ENCODE measurements at places on chromosomes 4 and X.

GRCh38 chrX:129953334-129953648 lies 29.1 kb upstream of the BCORL1 start:
- DNase-seq = no peak
- no peak overlapping the region for H3K27ac ChIP-seq
- no peaks in the 10 kb centered on the region for H3K4me1 ChIP-seq
- H3K4me3 ChIP-seq = no peak overlapping the region
- no peaks in the 10 kb centered on the region for H3K36me3 ChIP-seq
- H3K27me3 ChIP-seq = peaks cover 34% of the 10 kb centered on the region

- no peak overlapping the region for H3K4me3 ChIP-seq
- H3K27me3 ChIP-seq = no peaks in the 10 kb centered on the region
- H3K36me3 ChIP-seq = no peaks in the 10 kb centered on the region
- no peak overlapping the region for H3K27ac ChIP-seq
- peaks cover 11% of the 10 kb centered on the region for H3K4me1 ChIP-seq
Observed at GRCh38 chr4:159398236-159398638, 295.4 kb downstream of the RAPGEF2 start.

DNA sequence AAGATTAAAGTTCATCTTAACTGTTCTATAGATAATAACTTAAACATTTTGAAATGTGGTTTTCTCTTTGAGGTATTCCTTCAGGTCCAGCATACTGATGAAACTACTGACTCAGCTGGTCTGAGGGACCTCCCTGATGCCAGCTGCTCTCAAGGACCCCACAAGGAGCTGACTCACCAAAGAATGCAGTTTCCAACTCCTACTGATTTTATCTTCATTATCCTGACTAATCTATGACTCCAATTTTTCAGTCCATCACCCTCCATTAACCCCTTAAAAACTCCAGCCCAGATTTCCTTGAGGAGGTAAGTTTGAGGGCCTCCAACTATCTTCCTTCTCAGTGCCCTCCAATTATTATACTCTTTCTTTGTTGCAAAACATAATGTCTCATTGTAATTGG lies 1.4 kb upstream of the UGT2B4 start:
- no peaks in the 10 kb centered on the region for H3K4me1 ChIP-seq
- peaks cover 48% of the 10 kb centered on the region for H3K27me3 ChIP-seq
- no peaks in the 10 kb centered on the region for H3K36me3 ChIP-seq
- no peak overlapping the region for H3K4me3 ChIP-seq

GRCh38 chr4:47167081-47168035 lies 136.0 kb downstream of the GABRB1 start:
- H3K27ac ChIP-seq = no peak overlapping the region
- H3K4me1 ChIP-seq = no peaks in the 10 kb centered on the region
- no peaks in the 10 kb centered on the region for H3K36me3 ChIP-seq
- H3K27me3 ChIP-seq = peaks cover 86% of the 10 kb centered on the region
- no peak overlapping the region for H3K4me3 ChIP-seq

- H3K36me3 ChIP-seq = no peaks in the 10 kb centered on the region
- H3K4me3 ChIP-seq = peak overlapping the region; percentile 38
- H3K27ac ChIP-seq = peak overlapping the region; percentile 13
- H3K27me3 ChIP-seq = no peaks in the 10 kb centered on the region
- peaks cover 47% of the 10 kb centered on the region for H3K4me1 ChIP-seq
Observed at GRCh38 chr4:165580351-165580905, 201.6 kb downstream of the CPE start.

DNA sequence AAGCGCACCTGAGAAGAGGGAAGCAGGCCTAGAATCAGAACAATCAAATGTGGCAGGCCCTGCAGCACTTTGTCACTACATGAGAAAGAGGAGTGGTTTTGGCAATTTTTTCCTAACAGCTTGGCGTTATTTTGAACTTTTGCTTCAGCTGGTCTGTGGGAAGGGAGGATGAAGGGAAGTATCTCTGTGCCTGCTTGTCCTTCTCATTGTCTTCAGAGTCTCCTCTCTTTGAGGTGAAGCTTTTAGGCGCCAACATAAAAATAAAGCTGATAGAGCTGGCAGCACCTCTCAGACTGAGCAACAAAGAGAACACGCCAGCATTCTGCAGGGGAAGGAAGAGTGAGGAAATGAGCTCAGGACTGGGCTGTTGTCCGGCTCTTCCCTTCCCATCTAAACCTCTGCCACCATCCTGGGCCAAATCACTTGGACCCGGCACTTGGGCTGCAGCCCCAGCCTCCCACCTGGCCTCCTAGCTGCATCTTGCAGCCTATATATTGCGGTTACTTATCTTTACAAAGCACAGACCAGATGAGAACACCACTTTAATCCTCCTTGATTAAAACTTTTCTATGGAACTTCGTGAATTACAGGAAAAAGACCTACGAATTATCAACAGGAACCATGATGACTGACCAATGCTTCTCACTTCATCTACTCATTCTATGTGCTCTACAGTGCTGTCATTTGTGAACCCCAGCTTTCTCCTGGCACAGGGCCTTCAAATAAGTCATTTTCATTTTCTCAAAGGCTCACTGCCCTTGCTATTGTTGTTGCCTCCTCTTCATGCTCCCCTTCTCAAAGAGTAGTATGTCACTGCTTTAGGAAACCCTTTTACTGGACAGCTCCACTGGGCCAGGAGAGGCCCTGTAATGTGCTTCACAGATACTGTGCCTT lies 476.4 kb upstream of the HS3ST1 start:
- no peak overlapping the region for H3K4me3 ChIP-seq
- no peak overlapping the region for H3K27ac ChIP-seq
- H3K27me3 ChIP-seq = no peaks in the 10 kb centered on the region
- H3K4me1 ChIP-seq = peaks cover 5% of the 10 kb centered on the region
- H3K36me3 ChIP-seq = no peaks in the 10 kb centered on the region

DNA sequence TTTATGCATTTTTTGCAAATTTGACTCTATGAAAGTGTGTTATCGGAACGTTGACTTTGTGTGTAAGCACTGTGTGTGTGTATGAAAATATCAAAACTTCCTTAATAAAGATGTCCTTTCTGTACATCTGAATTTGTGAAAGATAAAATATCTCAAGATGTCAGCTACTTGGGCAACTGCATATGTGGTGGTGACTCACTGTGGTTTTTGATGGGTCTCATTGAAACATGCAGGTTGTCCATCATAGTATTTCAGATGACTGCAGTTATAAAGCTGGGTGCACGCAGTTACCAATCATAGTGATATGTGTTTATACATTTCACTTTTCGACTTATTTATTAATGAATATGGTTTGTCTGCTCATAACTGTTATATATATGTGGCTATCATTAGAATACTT lies 19.7 kb upstream of the BBS12 start:
- no peaks in the 10 kb centered on the region for H3K27me3 ChIP-seq
- H3K36me3 ChIP-seq = peaks cover 11% of the 10 kb centered on the region

DNA sequence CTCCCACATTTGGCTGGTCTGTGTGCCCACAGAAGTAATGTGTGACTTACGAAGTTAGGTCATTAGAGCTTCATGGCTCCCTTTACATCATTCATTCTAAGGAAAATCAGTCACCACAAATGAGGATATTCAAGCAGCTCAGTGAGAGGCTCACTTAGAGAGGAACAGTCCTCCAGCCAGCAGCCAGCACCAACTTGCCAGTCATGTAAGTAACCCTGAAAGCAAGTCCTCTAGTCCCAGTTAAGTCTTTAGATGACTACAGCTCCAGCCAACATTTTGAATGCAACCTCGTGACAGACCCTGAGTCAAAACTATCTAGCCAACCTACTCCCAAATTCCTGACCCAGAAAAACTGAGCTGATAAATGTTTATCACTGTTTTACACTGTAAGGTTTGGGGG lies 71.3 kb downstream of the LRBA start:
- H3K27ac ChIP-seq = no peak overlapping the region
- no peak for DNase-seq
- H3K27me3 ChIP-seq = no peaks in the 10 kb centered on the region
- no peaks in the 10 kb centered on the region for H3K36me3 ChIP-seq
- peaks cover 13% of the 10 kb centered on the region for H3K4me1 ChIP-seq

GRCh38 chrX:74892561-74892960 lies 32.7 kb downstream of the NEXMIF start:
- H3K36me3 ChIP-seq = no peaks in the 10 kb centered on the region
- H3K4me1 ChIP-seq = no peaks in the 10 kb centered on the region
- no peak overlapping the region for H3K27ac ChIP-seq
- no peak overlapping the region for H3K4me3 ChIP-seq
- H3K27me3 ChIP-seq = peaks cover 25% of the 10 kb centered on the region

DNA sequence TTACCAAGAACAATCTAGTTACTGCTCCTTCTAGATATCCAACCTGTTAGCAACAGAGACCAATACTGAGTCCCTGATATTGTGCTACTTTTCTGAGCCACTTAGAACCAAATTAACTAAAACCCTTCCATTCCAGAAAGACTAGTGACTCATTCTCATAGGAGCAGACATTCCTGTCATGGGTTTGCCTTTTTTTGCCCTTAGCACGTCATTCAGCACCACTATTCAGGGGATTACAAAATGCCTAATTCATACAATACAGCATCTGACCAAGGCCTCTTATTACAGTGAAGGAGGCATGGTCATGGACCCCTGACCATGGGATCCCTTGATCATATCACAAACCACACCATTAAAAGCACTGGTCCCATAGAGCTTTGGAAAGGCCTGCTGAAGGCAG lies 123.8 kb upstream of the CXCL13 start:
- peak overlapping the region; percentile 61 for H3K27ac ChIP-seq
- no peaks in the 10 kb centered on the region for H3K36me3 ChIP-seq
- peak; percentile 50 for DNase-seq
- no peak overlapping the region for H3K4me3 ChIP-seq
- no peaks in the 10 kb centered on the region for H3K27me3 ChIP-seq
- H3K4me1 ChIP-seq = peaks cover 20% of the 10 kb centered on the region

- peaks cover 35% of the 10 kb centered on the region for H3K36me3 ChIP-seq
- H3K27me3 ChIP-seq = peaks cover 82% of the 10 kb centered on the region
- no peaks in the 10 kb centered on the region for H3K4me1 ChIP-seq
- DNase-seq = no peak
- no peak overlapping the region for H3K27ac ChIP-seq
Observed at GRCh38 chrX:111169141-111169540, 73.2 kb downstream of the PAK3 start.

DNA sequence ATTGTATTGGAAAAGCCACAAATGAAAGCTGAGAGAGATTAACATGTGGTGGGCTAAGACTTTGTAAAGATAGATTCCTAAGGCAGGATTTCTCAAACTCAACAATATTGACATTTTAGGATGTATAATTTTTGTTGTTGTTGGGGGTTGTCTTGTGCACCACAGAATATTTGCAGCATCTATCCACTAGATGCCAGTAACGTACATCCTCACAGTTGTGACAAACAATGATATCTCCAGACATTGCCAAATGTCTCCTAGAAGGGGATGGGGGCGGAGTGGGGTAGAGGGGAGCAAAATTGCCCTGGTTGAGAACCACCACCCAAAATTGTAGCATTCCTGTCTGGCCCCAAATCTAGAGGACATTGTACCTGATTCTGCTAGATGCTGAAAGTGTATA lies 14.7 kb upstream of the CBR4 start:
- H3K4me3 ChIP-seq = no peak overlapping the region
- H3K4me1 ChIP-seq = no peaks in the 10 kb centered on the region
- H3K36me3 ChIP-seq = no peaks in the 10 kb centered on the region
- peak; percentile 51 for DNase-seq
- no peaks in the 10 kb centered on the region for H3K27me3 ChIP-seq

GRCh38 chr4:117831060-117831683 lies 203.1 kb upstream of the NDST3 start:
- H3K27ac ChIP-seq = no peak overlapping the region
- H3K4me3 ChIP-seq = no peak overlapping the region
- no peaks in the 10 kb centered on the region for H3K4me1 ChIP-seq
- H3K36me3 ChIP-seq = no peaks in the 10 kb centered on the region

GRCh38 chrX:10280071-10280470 lies 123.3 kb downstream of the CLCN4 start:
- H3K27ac ChIP-seq = no peak overlapping the region
- DNase-seq = no peak
- peaks cover 15% of the 10 kb centered on the region for H3K27me3 ChIP-seq

- H3K4me3 ChIP-seq = no peak overlapping the region
- no peaks in the 10 kb centered on the region for H3K36me3 ChIP-seq
- DNase-seq = no peak
- H3K27me3 ChIP-seq = peaks cover 80% of the 10 kb centered on the region
- H3K4me1 ChIP-seq = no peaks in the 10 kb centered on the region
Observed at GRCh38 chrX:112834031-112834845, 6.4 kb downstream of the AMOT start.

DNA sequence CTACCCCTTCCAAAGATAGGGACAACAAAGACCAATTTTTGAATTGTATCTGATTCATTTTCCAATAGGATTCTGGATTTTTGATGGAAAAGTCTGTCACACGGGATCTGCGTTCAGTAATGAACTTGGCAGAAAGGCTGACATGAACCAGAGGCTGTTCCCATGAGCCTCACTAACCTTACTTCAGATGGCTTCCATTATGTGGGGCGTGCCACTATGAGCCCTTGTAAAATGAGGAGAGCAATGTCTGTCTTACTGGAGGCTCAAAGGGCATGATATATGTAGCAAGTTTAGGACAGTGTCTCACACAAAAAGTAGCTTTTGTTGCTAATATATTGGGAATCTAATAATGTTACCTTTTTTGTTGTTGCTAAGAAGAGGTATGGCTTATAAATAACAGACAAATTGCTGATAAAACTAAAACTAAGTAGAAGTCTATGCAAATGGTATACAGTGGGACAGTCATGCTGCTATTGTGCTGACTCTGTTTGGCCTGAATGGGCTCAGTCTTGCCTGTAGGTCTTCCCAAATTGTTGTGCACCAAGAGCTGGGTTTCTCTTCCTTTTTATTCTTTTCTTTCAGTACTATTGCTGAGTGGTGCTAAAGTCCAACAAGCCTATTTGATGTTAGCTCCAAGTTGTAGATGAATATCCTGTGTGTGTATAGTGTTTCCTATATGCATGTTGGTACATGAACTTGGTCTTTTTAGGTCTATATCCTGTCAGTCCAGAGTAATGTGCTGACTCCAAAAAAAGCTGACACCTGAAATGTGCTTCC lies 132.1 kb downstream of the SPRY1 start:
- no peak overlapping the region for H3K4me3 ChIP-seq
- H3K27me3 ChIP-seq = no peaks in the 10 kb centered on the region
- DNase-seq = no peak
- H3K27ac ChIP-seq = no peak overlapping the region
- H3K4me1 ChIP-seq = no peaks in the 10 kb centered on the region

GRCh38 chr4:139131209-139131870 lies 45.7 kb downstream of the ELF2 start:
- H3K4me1 ChIP-seq = no peaks in the 10 kb centered on the region
- H3K27ac ChIP-seq = no peak overlapping the region
- peaks cover 28% of the 10 kb centered on the region for H3K36me3 ChIP-seq
- H3K27me3 ChIP-seq = no peaks in the 10 kb centered on the region

DNA sequence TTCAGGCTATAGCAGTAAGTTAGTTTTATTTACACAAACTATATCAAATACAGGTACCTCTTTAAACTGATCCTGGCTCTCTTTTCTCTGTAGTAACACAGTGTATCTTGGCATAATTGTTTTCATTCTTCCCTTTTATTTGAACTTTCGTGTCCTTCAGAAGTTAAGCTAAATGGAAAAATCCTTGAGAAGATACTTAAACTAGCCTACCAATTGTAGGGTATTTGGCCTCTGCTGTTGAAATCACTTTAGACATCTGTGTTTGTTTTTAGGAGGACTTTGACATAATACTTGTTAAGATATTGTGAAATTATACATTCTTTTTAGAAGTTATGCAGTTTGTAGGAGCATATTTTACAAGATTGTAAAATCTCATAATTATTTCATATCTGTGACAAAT lies 90.3 kb upstream of the GK2 start:
- no peaks in the 10 kb centered on the region for H3K36me3 ChIP-seq
- no peak overlapping the region for H3K27ac ChIP-seq
- DNase-seq = no peak

- H3K27ac ChIP-seq = no peak overlapping the region
- peaks cover 4% of the 10 kb centered on the region for H3K4me1 ChIP-seq
- peak; percentile 36 for DNase-seq
- no peak overlapping the region for H3K4me3 ChIP-seq
- no peaks in the 10 kb centered on the region for H3K27me3 ChIP-seq
Observed at GRCh38 chr4:80610845-80611677, 275.5 kb downstream of the CFAP299 start.

Data from MCF 10A (cell line).